Fibroblast of the conjunctiva (primary cell): ENCODE measurements at places on chromosomes 2 and 18.

DNA sequence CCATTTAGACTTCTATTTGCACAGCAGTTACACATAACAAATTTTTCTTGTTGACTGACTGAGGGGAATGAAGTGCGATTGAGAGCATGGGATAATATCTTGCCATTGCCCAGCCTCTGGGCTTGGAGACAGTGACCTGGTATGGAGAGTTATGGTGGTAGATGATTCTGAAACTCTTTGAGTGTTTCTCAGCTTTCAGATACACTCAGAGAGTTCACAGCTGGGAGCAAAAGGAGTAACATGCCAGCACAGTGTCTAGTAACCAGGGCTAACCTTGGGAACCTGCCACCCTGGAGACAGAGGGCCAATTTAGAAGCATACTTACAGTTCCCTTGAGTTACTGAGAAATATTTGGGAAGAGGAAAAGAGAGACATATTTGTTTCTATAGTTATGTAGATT, 1099.3 kb upstream of the CELF4 start:
- no peak for DNase-seq

DNA sequence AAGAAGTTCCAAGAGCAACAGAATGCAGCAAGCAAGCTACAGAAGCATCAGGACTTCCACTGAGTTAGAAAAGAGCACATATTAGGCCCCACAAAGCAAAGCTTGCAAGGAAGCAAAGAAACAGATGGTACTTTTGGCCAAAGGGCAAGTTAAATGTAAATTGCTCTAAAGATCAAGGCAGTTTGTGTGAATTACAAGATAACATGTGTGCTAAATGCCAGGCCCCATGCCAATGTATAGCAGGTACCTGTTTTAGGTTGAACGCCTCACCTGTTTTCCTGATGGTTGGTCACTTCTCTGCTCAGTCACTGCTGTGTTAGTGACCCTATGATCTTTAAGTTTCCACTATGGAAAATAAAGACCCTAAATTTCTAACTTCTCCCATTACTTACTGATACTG, 606.5 kb upstream of the GYPC start:
- DNase-seq = no peak

DNA sequence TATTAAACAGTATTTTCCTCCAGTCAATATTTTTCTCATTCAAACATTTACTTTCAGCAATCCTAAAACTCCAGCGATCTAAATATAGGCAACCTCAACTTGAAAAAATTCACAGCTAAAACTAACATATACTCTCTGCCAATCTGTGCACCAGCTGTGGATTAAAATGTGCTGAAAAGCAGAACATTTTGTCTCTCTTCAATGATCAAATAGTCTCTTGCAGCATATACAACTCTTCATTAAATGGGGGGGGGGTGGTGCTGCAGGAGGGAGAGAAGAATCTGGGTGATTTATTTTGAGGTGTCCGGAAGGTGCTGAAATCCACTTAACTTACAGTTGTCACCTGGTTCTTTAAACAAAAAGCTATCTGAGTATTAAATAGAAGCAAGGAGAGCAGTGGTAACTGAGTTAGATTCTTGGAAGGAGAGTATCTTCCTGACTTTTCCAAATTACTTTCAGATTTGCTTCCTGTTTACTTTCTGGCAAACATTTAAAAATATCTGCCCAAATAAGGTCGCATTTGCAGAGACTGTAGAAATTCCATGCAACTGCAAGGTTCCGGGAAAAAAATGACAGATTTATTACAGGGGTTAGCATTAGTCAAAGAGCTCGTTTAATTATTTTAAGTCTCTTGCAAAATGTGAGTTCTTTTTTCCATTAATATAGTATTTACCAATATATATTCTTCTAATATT, 904.7 kb upstream of the ACVR2A start:
- peak; percentile 54 for DNase-seq

- DNase-seq = no peak
These were observed 4.4 kb downstream of the SULT1C4 start for GRCh38 chr2:108382196-108382595.
